ENCODE measurements at places on chromosomes 1 and 21.

DNA sequence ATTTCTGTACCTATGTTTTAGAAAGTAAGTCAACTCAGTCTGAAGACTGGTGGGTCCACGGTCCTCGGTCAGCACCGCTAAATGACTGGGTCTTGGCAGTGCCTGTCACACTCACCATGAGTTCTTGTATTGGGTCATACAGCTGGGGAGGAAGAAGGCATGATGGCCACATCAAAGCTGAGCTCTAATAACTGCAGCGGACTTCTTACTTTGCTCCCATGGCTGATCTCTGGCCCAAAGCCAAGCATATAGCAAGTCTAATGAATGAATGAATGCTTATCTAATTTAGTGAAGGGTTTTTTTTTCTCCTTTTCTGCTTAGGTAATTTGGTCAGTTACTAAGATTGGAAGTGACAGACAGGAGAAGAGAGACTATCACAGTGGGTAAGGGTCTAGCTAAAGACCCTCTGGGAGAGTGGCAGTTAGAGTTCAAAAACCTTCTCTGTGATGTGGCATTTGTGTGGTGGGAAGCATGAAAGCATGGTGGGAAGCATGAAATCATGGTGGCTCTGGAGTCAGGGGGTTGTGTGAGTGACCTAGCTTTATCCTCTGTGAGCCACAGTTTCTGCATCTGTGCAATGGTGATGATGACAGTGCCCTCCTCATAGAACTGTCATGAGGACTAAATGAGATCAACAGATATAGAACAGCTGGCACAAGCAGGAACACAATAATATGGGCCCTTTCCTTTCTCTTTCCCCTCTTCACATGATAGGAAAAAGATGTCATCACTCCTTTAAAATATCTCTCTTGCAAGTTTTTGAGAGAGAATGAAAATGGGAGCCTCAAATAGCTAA, 78.9 kb upstream of the JAK1 start:
- no peak for DNase-seq

GRCh38 chr21:42550817-42551216, 37.2 kb downstream of the SLC37A1 start:
- DNase-seq = no peak

GRCh38 chr1:33599516-33600115, 127.2 kb downstream of the ZSCAN20 start:
- no peak for DNase-seq

GRCh38 chr1:117174851-117175250, 35.9 kb downstream of the VTCN1 start:
- DNase-seq = no peak

GRCh38 chr1:25706146-25707089, 89.8 kb downstream of the MAN1C1 start:
- no peak for DNase-seq

DNA sequence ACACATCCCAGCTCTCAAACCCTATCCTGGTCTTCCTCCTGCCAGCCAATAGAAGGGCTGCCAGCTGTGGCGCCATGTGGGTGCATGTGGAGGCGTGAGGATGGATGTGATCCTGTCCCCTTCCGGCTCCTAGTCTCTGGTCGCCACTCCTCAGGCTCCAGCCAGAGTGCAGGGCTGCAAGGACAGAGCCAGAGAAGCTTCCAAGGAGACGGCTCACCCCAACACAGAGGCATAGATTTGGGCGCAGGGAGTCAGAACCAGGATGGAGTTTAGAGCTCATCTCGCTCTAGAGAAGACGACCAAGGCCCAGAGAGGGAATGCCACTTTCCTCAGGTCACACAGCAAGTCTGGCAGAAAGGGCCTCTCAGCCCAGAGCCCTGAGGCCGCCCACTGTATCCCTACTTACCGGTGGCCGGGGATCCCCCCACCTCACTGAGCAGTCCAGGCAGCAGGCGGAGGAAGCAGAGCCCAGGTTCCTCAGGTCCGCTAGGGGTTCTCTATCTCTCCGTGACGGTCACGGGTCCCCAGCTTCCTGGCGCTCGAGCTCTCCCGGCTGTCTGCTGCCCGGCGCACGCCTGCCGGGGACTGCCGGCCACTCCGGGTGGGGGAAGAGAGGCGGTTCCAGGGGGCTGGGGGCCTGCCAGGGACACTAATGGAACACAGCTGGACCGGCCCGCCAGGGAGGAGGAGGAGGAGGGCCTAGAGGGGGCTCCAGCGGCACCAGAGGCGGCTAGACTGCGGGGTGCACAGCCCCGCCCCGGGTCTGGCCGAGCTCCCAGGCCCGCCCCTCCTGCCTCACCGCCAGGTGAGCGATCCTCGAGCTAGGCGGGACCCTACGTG, at the start of gene COL16A1:
Gene COL16A1, minus strand, starts transcription at position 587 of the 840 bp plus-strand sequence. CDS start 1,824 bp downstream, outside the sequence.
- peak; percentile 54 for DNase-seq

- peak; percentile 64 for DNase-seq
Measured at GRCh38 chr1:207077470-207078377, 10.9 kb upstream of the C4BPB start.

DNA sequence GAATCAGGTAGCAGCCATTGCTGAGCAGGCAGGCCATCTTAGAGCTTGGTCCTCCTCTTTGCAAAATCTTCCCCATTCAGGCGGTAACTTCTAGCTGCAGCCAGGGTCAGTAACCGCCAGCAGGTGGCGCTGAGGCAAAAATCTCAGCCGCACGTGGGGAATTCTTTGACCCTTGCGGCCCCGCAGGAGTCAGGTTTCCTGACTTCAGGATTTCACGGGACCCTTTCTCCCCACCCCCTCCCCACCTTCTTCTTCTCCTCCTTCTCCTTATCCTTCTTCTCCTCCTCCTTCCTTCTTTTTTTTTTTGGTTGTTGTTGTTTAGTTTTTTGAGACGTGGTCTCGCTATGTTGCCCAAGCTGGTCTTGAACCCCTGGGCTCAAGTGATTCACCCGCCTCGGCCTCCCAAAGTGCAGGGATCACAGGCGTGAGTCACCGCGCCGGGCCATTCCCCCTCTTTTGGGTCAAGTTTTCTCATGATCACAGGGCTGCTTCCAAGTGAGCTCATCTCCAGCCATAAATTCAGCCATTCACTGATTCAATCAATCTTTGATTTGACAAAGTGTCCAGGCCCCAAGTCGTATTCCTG, 33.4 kb upstream of the TENT5B start:
- peak; percentile 89 for DNase-seq

GRCh38 chr1:145827966-145828365, 4.0 kb downstream of the POLR3C start:
- DNase-seq = no peak

GRCh38 chr1:23594927-23595353, 35.6 kb upstream of the ID3 start:
- no peak for DNase-seq

DNA sequence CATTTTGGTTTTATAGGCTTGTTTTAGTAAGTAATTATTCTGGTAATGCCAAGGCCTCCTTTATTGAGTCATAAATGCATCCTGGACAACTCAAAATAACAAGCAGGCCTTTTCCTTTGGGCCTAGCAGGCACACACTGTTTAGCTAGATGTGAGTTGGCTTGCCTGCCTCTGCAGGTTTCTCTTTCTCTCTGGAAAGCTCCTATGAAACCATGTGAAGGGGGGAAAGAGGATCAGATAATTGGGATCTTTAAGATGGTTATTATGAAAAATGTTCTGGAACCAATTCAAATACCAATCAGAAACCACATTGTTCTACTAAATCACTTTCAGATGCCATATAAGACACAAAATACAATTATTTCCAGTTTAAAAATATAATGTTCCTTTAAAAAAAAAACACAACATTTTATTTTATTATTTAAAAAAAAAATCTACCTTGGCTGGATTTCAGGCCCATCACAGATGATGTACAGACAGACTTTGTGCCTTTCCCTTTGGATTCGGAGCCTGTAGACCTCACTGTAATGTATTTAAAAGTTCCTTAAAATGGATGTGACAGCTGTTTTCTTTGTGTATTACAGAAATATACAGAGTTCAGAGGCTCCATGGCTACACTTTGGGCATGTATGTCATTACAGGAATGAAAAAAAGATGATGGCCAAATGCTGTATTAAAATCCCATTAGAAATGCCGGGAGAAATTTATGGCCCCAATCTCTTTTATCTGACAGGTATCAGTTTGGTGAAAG, 80.2 kb downstream of the NTMT2 start:
- DNase-seq = no peak

DNA sequence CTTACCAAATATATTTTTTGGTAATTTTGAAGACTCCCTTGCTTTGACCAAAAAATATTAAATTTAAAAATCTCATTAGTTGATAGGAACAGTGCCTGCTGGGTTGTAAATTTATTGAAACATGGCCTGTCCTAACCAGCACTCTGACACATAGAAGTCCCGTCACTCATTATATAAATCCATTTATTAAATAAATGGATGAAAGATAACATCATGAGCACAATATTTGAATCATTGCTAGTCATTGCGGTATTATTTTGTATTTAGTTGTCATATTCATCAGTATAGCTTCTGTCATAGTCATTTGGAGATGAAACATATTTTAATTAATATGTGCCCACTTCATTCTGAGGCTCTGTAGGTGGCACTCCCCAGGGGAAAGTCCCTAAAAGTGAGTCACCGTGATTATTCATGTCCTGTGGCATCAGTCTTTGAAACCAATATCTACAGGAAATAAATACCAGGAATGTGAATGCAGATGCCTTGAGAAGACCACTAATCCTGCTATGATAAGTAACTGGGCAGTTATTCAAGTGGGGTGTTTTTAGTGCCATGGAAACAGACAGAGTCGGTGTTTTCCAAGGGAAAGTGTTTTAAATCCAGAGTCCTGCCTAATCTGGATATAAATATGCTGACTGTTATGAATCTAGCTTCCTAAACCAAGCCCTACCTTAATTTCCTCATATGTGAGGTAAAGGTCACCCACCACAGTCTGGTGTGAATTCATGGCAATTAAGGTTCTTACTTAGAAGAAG, 302.0 kb downstream of the DUSP10 start:
- no peak for DNase-seq

GRCh38 chr1:111145542-111145941, 5.5 kb downstream of the CEPT1 start:
- no peak for DNase-seq

GRCh38 chr1:199857108-199857507, 170.4 kb upstream of the NR5A2 start:
- DNase-seq = no peak

DNA sequence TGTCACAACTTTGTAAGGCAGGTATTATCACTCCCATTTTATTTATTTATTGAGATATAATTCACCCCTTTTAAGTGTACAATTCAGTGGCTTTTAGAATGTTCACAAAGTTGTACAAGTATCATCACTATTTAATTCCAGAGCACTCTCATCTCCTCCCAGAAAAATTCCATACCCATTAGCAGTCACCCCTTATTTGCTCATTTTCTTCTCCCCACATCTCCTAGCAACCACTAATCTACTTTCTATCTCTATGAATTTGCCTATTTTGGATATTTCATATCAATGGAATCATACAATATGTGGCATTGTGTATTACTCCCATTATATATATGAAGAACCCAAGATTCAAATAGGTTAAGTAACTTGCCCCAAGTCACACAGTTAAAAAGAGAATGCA, 7.0 kb downstream of the DSTYK start:
- DNase-seq = no peak

GRCh38 chr21:45818276-45818903, 163.2 kb upstream of the COL6A1 start:
- DNase-seq = no peak

DNA sequence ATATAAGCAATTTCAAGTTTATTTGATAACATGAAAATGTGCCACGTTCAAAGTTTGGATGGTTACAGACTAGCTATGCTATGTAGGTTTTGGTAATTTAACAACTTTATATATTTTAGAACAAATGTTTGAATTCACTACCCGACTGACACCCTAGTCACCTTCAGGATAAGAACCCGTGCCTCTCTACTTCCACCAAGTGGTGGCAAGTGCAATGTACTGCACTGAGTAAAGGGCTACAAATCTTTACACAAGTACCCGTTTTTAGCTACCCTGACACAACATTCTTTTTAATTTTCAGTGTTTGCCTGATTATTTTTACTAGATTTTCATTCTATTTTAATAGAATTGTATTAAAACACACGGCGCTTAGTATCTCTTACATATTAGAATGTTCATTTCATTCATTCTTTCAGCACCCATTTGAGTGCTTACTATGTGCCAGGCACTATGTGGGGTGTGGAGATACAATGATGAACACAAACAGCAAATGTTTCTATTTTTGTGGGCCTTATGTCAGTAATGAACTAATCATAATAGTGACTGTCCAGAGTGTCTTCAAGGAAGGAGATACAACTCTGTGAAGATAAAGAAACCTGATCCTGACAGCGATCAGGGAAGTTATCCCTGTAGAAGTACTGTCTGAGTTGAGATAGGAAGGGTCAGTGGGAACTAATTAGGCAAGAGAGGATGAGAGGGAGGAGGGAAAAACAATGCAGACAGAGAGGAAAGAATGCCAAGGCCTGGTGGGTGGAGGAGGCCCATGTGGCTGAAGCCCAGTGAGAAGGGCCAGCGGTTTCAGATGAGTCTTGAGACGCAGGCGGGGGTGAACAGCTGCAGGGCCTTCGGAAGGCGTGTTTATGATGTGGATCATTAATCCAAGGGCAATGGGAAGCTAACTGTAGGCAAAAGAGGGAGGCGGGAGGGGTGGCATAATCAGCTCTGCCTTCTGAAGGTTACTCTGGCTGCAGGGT, 3.8 kb downstream of the LCA5L start:
- peak; percentile 27 for DNase-seq

GRCh38 chr1:55860798-55861519, 645.8 kb upstream of the USP24 start:
- DNase-seq = no peak

- no peak for DNase-seq
Measured at GRCh38 chr1:172973424-172973823, 77.3 kb downstream of the TNFSF18 start.

GRCh38 chr1:185759061-185759460, 24.9 kb downstream of the HMCN1 start:
- DNase-seq = no peak

DNA sequence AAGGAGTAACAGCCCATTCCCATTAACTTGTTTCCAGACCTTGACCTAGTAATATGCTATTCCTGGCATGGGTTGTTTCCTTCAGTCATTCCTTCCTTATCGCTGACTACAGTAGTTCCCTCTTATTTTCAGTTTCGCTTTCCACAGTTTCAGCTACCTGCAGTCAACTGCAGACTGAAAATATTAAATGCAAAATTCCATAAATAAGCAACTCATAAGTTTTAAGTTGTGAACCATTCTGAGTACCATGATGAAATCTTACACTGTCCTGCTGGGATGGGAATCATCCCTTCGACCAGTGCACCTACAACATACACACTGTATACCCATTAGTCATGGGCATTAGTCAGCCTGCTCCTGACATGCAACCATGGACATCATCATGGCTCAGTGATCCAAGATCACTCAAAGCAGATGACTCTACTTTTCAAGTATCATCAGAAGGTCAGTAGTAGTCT, 66.7 kb downstream of the CCDC30 start:
- no peak for DNase-seq

- no peak for DNase-seq
Measured at GRCh38 chr1:225747566-225747965, 30.1 kb upstream of the SRP9 start.

- no peak for DNase-seq
Measured at GRCh38 chr1:194658090-194658439, 1471.7 kb upstream of the B3GALT2 start.

Measured in nephron progenitor cell (in vitro differentiated cells).